Fibroblast of skin of abdomen (primary cell): ENCODE measurements at places on chromosomes 11 and 22.
A peak's percentile ranks its signal among the peaks of the same experiment; 100 is the strongest.

GRCh38 chr22:30310881-30311771, 15.6 kb downstream of the TBC1D10A start:
- DNase-seq = no peak

- no peak for DNase-seq
Observed at GRCh38 chr22:48918585-48919186, 909.0 kb downstream of the BRD1 start.

DNA sequence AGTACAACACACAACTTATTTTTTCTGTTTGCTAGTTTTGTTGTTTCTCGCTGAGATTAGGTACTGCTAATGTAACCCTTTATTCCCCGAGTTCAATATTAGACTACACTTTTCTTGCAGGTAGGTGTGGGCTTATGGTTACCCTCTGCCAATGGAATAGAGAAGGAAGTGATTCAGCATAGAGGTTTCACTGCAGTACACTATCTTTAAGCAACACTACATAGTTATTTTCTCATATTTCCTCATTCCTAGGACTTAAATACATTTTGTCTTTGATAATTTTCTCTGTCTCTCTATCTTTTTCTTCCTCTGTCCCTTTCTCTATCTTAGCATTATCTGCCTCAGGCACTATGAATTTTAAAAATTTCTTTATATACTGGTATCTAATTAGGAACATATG, 791.0 kb downstream of the FAM181B start:
- DNase-seq = no peak

- no peak for DNase-seq
Observed at GRCh38 chr11:118909619-118910308, 16.0 kb downstream of the BCL9L start.

DNA sequence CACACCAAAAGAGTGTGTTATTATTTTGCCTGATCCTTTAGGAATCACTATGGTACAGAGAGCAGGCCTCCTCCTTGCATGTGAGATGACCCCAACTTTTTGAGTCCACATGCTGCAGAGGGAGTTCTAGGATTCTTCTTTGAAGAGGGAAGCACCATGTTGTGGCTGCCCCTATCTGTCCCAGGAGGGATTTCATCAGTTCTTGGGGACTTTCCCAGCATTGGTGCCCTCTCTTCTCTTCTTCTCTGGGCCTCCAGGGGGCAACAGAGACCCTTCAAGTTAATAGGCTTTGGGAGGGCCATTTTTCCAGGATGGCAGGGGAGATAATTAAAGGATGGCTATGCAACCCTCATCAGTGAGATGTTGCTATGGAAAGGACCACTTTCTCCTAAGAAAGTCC, 3.6 kb downstream of the MMP1 start:
- no peak for DNase-seq

DNA sequence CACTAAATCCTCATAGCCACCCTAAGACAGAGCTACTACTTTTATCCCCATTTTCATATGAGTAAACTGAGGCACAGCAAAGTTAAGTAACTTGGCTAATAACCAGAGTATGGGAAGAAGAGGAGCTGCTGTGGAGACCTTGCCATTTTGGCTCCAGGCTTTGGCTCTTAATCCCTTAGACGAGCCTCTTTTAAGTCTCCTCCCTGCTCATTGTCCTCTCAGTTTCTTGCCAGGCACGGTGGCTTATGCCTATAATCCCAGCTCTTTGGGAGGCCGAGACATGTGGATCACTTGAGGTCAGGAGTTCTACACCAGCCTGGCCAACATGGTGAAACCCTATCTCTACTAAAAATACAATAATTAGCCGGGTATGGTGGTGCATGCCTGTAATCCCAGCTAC, 78.6 kb downstream of the PRR5L start:
- DNase-seq = no peak

GRCh38 chr11:120629407-120630080, 118.0 kb downstream of the GRIK4 start:
- DNase-seq = no peak

- no peak for DNase-seq
Observed at GRCh38 chr11:124625504-124626168, 3.0 kb downstream of the TBRG1 start.

- no peak for DNase-seq
Observed at GRCh38 chr11:73239111-73239521, 21.0 kb downstream of the P2RY2 start.

DNA sequence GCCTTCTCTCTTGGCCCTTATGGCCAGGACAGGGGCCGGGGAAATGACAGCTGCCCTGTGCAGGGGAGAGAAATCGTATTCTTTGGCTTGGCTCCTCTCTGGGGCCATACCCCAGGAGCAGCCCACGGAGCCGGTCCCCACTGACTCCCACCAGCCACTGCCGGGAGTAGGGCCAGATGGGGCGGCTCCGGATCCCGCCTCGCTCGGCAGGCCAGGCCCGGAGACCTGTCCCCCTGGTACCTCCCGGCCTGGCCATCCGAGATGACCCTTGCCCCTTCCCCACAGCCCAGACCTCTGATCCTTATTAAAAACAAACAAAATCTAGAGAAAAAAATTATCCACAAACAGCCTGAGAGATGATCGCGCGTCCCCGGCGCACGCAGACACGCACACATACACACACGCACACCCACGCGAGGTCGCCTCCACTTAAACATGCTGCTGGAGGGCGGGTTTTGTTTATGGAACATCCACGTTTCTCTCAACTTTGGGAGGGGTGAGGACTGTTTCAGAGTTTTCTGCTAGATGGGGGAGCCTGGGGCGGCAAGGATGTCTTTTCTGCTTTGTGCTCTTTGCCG, 59.1 kb downstream of the IGLL1 start:
- peak; percentile 13 for DNase-seq

DNA sequence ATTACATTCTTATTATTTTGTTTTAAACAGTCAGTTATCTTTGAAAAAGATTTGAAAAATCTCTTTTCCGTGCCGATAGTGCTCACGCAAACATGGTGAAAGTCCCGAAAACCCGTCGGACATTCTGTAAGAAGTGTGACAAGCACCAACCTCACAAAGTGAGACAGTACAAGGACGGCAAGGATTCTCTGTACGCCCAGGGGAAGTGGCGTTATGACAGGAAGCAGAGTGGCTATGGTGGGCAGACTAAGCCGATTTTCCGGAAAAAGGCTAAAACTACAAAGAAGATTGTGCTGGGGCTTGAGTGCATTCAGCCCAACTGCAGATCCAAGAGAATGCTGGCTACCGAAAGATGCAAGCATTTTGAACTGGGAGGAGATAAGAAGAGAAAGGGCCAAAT, 28.7 kb upstream of the CTSD start:
- DNase-seq = no peak

DNA sequence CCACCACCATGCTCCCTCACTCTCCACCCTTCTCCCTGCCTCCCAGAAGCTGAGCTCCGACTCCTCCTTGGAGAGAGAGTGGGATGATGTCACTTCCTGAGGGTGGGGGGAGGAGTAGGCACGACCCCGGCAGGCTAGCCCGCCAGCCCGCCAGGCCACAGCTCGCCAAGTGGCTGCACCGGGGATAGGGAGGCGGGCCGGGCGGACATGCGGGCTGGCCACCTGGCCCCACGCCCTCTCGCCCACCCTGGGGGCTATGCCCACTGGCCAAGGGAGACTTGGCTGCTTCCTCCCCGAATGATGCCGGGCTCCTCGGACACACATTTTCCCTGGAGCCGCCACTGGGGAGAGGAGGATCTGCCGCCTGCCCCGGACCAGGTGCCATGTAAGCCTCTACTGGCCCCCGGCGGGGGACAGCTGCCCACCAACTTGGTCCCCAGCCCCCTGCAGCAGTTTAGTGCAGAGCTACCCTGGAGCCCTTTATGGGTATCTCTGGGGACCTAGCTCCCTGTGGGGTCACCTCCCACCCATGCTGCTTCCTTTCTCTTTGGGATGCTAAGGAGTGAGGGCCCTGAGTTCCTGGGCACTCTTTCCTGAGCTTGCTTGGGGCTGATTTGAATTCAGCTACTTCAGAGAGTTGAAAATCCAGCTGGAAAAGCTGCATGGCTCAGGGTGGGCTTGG, 33.7 kb upstream of the MYRF start:
- peak; percentile 81 for DNase-seq

- peak; percentile 12 for DNase-seq
Observed at GRCh38 chr11:65078151-65078550, 5.7 kb downstream of the CDCA5 start.

DNA sequence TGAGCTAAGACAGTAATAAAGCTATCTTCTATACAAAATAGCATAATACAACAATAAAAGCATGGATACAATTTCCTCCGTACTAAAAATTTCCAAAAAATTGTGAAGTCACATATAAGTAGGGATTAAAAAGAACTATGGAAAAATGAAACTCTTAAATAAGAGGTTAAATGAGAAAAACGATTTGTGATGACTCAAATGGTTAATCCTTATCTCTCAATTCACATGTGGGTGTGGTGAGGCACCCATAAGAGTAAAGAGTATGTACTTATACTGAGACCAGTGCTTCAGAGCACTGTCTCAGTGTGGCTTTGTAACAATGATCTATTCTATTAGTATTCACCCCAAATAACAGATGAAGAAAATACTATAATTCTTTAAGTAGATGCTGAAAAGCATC, 25.0 kb upstream of the CCDC34 start:
- DNase-seq = no peak

GRCh38 chr22:49751966-49752597, 75.6 kb downstream of the BRD1 start:
- no peak for DNase-seq

DNA sequence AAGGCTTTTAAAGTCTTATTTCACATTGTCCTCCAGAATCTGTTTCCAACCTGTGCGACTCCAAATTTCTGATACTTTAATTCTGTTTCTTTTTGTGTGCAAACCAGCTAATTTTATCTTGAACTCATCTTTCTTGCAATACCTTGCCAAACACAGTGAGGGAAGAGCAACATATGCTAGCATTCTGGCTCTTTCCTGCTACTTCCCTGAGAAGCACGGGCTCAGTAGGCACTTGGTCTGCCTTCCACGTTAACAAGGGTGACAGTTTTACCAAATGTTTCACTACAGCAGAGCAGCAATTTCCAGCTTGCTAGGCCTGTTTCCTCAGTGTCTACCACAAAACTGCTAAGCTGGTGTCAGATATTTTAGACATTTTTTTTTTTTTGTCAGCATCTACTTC, 405.8 kb downstream of the NTM start:
- no peak for DNase-seq

DNA sequence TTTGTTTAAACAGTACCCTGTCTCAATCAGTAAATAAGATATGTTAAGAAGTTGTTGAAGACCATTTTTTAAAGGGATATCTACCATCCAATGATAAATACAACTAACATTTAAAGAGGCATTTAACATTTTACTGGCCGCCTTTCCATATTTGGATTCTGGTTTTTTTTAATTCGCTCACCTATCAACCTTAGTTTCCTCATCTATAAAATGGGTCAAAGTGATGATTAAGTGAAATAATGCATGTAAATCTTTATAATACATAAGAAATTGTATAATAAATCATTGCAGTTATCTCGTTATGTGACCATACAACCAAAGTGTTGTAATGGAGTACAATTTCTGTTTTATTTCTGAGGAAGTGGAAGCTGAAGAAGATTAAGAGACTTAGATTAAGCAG, 17.7 kb upstream of the ATP5MG start:
- no peak for DNase-seq
